Activated B cell treated with CpG ODN at 0.5 μM for 24 hours (primary cell): ENCODE measurements at places on chromosomes 1 and 21. TPM values are rescaled to one million over a fixed set of nuclear protein-coding genes. Genes with fewer than 3 reads are reported as not detected.

GRCh38 chr21:45874716-45875415, 106.7 kb upstream of the COL6A1 start:
- DNase-seq = no peak
- H3K27ac ChIP-seq = no peak overlapping the region
- H3K4me1 ChIP-seq = peaks cover 2% of the 10 kb centered on the region

GRCh38 chr1:19643602-19644394, at the start of gene NBL1:
Gene NBL1, plus strand, starts transcription at chr1:19644311. Its CDS starts 10,720 bp downstream, at chr1:19655031.
- H3K27ac ChIP-seq = no peak within 1 kb of the TSS
- peak within 1 kb of the TSS; percentile 87 for H3K4me3 ChIP-seq
- peaks cover 50% of the 10 kb centered on the region for H3K27me3 ChIP-seq
- H3K4me1 ChIP-seq = peaks cover 12% of the 10 kb centered on the region

DNA sequence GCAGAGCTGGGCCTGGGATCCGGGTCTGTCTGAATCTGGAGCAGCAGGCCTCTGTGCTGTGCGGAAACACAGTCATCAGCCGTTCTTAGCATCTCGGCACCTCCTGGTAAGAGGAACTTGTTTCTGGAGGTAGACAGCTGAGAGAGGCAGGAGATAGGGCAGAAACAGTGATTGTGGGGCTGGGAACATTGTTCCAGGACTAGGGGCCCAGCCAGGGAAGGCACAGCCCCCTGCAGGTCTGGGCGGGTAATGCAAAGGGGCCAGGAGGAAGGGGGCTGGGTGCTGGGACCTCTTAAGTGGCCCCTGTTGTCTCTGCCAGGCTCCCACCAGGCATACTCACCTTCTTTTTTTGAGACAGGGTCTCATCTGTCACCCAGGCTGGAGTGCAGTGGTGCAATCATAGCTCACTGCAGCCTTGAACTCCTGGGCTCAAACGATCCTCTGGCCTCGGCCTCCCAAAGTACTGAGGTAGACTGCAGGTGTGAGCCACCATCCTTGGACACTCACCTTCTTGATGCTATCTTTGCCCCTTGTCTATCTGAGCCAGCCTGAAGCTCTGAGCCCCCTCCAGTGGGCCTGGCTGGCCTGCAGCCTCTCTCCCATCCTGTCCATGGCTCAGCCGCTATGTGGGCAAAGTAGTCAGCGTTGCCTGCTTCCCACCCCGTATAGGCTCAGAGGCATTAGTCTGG, 134.3 kb upstream of the ZBTB40 start:
- no peak overlapping the region for H3K27ac ChIP-seq
- no peak overlapping the region for H3K4me3 ChIP-seq
- no peaks in the 10 kb centered on the region for H3K4me1 ChIP-seq
- peaks cover 20% of the 10 kb centered on the region for H3K27me3 ChIP-seq

DNA sequence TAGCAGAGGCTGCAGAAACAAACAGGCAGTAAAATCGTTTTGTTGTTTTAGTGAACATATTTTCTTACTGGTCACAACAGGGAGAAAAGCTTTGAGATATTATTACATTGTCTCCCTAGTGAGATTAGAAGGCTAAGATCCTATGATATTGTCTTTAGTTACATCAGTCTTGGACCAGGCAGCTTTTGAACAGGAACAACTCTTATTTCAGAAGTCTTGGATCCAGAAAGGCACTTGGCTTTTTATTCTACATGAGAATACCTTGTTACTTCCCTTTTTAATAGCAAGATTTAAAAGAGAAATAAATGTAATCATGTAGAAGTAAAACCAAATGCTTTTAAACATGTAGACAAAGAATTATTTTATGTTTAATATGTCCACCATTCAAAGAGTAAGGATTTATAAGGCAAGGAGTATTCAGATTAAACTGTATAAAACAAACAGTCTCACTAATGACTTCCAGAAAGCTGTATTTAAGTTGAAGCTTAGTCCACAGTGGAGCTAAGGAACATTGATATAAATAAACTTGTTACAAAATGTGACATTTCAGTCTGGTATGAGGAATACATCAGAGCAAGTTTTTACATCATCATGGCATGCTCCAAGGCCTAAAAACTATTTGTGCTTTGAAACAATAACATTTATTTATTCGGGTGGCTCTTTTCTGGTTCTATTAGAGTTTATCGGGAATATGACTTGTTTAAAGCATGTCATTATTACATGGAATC, 72.2 kb downstream of the PHTF1 start:
- H3K27ac ChIP-seq = no peak overlapping the region
- peaks cover 5% of the 10 kb centered on the region for H3K4me1 ChIP-seq
- no peak for DNase-seq

DNA sequence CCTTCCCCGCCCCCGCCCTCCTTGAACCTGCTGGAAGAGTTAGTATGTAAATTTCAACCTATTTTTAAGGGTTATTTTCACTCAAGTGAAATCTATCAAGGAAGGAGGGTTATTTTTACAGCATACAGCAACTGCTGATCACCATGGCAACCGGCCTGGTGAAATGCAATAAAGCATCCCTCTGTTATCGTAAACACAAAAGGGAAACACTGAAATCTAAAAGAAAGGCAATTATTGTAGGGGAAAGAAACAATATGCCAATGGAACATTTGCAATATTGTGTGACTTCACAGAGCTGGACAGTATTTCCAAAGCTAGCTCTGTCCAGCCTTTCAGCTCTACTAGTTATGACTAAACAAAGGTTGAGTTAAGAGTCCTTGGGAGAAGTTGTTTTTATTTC, 588.3 kb upstream of the PBX1 start:
- no peaks in the 10 kb centered on the region for H3K27me3 ChIP-seq
- no peak overlapping the region for H3K27ac ChIP-seq

DNA sequence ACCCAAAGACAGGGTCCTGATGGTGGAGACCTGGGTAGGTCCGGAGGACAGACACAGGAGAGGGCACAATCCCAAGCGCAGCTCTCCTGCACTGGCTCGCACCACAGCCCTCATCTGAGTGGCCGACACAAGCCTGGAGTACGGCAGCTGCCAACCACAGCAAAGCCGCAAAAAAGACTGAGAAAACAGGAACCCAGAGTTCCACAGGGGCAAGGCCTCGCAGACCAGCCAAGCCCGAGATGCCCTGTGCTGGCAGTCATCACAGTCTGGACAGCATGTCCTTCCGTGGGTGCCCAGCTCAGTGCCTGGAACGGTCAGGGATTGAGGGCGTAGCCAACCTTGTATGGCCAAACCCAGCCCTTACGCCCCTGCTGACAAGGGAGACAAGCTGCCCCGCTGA, 11.4 kb downstream of the ZBTB48 start:
- H3K27me3 ChIP-seq = no peaks in the 10 kb centered on the region
- no peak overlapping the region for H3K4me3 ChIP-seq
- H3K27ac ChIP-seq = no peak overlapping the region

DNA sequence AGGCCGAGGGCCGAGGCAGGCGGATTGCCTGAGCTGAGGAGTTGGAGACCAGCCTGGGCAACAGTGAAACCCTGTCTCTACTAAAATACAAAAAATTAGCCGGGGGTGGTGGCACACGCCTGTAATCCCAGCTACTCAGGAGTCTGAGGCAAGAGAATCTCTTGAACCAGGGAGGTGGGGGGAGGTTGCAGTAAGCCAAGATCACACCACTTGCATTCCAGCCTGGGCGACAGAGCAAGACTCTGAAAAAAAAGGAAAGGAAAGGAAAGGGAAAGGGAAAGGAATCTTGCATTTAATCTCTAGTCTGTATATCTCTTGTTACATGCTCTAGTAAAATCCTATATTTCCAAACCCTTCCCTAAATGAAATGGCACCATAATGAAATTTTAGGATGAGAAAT, 328.3 kb upstream of the ADGRL2 start:
- no peaks in the 10 kb centered on the region for H3K27me3 ChIP-seq
- no peak overlapping the region for H3K4me3 ChIP-seq
- no peak overlapping the region for H3K27ac ChIP-seq
- no peaks in the 10 kb centered on the region for H3K36me3 ChIP-seq

- DNase-seq = no peak
- peaks cover 9% of the 10 kb centered on the region for H3K36me3 ChIP-seq
- H3K27me3 ChIP-seq = no peaks in the 10 kb centered on the region
- H3K27ac ChIP-seq = no peak overlapping the region
- no peak overlapping the region for H3K4me3 ChIP-seq
Observed at GRCh38 chr1:228292609-228292911, 84.7 kb downstream of the OBSCN start.

GRCh38 chr1:179168536-179168935, 60.9 kb downstream of the ABL2 start:
- H3K27me3 ChIP-seq = no peaks in the 10 kb centered on the region
- H3K4me3 ChIP-seq = no peak overlapping the region
- peaks cover 21% of the 10 kb centered on the region for H3K4me1 ChIP-seq
- H3K36me3 ChIP-seq = peaks cover 2% of the 10 kb centered on the region
- no peak for DNase-seq
- H3K27ac ChIP-seq = no peak overlapping the region

DNA sequence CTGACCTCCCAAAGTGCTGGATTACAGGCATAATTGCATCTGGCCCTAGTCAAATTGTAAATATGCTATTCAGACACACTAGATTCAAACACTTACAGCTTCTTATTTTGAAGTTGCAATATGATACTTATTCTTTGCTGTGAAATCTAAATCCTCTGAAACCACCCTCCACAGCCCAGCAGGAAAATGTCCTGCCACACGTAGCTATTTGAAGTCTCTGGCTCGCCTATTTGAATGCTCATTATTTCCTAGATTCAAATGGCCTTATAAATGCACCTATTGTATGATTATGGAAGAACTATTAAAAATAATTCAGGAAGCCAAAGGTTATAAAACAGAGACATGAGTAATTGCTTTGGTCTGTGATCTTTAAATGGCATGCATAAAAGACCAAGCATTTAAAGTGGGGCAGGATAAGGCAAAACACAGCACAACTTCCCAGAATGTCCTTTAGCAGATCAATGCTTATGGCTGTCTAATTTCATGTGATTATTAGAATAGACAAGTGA, 26.6 kb upstream of the FBXO28 start:
- no peak overlapping the region for H3K4me3 ChIP-seq
- no peaks in the 10 kb centered on the region for H3K36me3 ChIP-seq
- H3K27me3 ChIP-seq = peaks cover 16% of the 10 kb centered on the region
- H3K27ac ChIP-seq = no peak overlapping the region

DNA sequence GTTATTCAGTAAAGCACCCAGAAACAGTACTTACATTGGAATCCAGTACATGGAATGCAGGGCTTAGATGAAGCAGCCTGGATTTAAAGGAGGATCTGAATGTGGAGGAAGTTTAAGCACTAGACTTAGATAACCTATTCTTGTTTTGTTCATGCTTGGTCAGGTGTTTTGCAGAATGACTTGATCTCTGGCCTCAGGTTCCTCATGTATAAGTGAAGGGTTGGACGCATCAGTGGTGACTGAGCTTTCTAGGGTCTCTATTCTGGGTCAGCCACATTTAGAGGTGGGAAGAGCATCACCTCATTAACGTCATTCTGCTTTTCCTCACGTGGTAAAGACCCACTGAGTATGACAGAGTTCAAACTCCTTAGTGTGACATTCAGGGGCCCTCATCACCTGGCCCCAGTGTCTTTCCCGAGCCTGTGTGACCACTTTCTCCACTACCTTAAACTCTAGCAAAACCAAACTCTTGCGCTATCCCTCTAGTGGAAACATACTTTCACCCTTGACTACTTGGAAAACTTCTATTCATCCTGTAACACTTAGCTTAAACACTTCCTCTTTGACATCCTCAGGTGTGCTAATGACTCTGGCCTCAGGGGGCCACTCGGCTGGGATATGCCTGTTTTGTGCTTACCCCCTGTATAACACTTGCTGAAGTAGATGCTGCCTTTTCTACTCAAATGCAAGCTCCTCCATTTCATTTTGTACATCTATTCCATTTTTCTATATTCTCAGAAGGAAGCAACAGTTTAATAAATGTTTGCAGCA, 871 bp upstream of the ERICH3 start:
- peaks cover 23% of the 10 kb centered on the region for H3K27me3 ChIP-seq
- no peak overlapping the region for H3K27ac ChIP-seq
- peaks cover 20% of the 10 kb centered on the region for H3K4me1 ChIP-seq
- H3K4me3 ChIP-seq = no peak overlapping the region
- H3K36me3 ChIP-seq = no peaks in the 10 kb centered on the region

GRCh38 chr1:42466030-42466429, 2.9 kb downstream of the CCDC30 start:
- DNase-seq = no peak
- no peak overlapping the region for H3K4me3 ChIP-seq
- no peak overlapping the region for H3K27ac ChIP-seq
- peaks cover 23% of the 10 kb centered on the region for H3K4me1 ChIP-seq

DNA sequence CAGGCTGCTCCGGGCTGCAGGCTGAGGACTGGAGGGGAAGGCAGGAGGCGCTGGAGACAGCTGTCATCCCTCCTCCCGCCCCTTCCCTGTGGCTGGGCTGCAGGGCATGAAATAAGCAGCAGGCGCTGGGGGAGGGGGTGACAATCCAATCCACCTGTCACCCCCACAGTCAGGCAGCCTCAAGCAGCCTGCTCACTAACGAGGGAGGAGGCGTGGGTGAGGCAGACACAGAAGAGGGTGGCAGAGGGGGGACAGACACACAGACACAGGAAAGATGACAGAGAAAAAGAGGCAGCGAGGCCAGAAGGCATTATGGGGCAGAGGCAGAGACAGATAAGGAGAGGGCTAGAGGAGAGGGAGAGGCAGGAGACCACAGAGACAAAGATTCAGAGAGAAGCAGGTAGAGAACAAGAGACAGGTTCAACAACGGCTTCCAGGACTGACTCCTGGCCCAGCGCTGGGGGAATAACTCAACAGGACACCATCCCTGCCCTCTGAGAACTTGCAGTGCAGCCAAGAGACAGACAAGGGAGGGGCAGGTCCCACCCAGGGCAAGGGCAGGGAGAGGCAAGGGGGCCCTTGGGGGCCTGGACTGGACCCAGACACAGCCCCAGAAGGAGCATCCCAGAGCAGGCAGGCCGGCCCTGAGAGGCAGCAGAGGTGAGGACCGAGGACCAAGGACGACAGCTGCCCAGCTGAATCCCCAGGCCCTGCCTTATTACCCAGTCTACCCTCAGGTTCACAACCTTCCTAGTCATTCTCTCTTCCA, 11.2 kb downstream of the MEF2D start:
- H3K27me3 ChIP-seq = no peaks in the 10 kb centered on the region
- peak overlapping the region; percentile 97 for H3K27ac ChIP-seq
- H3K36me3 ChIP-seq = peaks cover 27% of the 10 kb centered on the region
- no peak for DNase-seq
- H3K4me3 ChIP-seq = peak overlapping the region; percentile 88
- H3K4me1 ChIP-seq = peaks cover 96% of the 10 kb centered on the region

DNA sequence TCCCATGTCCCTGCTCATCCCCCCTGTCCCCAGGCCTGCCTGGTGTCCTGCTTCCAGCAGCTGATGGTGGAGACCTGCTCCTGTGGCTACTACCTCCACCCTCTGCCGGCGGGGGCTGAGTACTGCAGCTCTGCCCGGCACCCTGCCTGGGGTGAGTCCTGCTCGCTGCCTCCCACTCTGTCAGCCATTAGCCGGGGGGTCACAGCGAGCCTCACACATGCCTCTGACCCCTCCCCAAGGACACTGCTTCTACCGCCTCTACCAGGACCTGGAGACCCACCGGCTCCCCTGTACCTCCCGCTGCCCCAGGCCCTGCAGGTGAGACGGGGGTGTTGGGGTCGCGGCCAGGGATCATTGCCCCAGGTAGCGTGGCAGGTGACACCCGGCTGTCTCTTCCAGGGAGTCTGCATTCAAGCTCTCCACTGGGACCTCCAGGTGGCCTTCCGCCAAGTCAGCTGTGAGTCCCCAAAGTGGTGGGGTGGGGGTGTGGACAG, 10.0 kb downstream of the SCNN1D start:
- peak; percentile 67 for DNase-seq
- H3K27ac ChIP-seq = no peak overlapping the region
- H3K4me3 ChIP-seq = no peak overlapping the region
- peaks cover 10% of the 10 kb centered on the region for H3K4me1 ChIP-seq

TMEM81 gene
- 3.3 and 3.5 TPM in 2 replicates for total RNA-seq

SPRR2G gene
- not detected in 2 replicates for total RNA-seq

SLC1A7 gene
- not detected in 2 replicates for total RNA-seq

DNALI1 gene
- not detected in 2 replicates for total RNA-seq

IFI44L gene
- total RNA-seq = 3.6 and 5.0 TPM in 2 replicates
